Activated CD4-positive, alpha-beta T cell treated with anti-CD3 and anti-CD28 coated beads, Interleukin-2, amount 50 U/mL, for 1 hour (primary cell): ENCODE measurements at places on chromosomes 4 and X.

- DNase-seq = no peak
Observed at GRCh38 chr4:86261636-86262035, 98.2 kb downstream of the MAPK10 start.

- no peak for DNase-seq
Observed at GRCh38 chr4:40702137-40702799, 47.5 kb upstream of the NSUN7 start.

- no peak for DNase-seq
Observed at GRCh38 chr4:185598846-185599552, 63.7 kb upstream of the PDLIM3 start.

DNA sequence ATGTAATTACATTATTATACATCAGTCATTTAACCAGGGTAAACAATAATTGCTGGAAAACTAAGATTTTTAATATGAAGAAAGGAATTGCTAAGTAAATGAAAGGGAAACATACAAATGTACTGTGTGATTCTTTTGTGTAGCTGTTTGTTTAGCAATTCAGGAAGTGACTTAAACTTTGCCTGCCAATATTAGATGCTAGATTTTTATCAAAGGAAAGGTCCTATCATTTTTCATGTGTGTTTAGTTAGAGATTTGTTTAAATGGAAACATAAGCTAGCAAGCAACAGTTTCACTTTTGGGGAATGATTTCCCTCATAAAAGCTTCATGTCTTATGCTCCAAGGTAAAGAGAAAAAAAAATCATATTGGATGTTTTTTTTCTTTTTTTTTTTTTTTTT lies 95.1 kb upstream of the LIMCH1 start:
- DNase-seq = no peak

- no peak for DNase-seq
Observed at GRCh38 chr4:108612365-108612764, 8.0 kb upstream of the RPL34 start.

DNA sequence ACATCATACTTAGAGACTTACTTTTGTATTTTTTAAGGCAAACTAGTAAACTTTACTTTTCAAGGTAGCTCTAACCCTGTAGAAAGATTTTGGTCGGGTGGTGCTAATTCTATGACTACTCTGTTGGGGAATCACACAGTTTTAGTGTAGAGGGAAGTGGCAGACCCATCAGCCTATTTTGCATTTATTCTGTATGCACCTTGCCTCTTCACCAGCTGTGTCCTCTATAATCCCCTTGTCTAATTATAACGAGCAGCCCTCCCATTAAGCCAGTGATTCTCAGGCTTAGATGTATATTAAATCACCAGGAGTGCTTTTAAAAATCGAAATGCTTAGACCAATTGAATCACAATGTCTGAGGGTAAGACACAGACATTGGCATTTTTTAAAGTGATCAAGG lies 78.1 kb downstream of the GALNT7 start:
- no peak for DNase-seq

- DNase-seq = no peak
Observed at GRCh38 chr4:95556207-95556859, 7.6 kb upstream of the UNC5C start.

GRCh38 chrX:9467751-9468150 lies 2.9 kb downstream of the TBL1X start:
- no peak for DNase-seq

GRCh38 chrX:16786791-16787735 lies 797 bp downstream of the TXLNG start:
- DNase-seq = peak; percentile 21

DNA sequence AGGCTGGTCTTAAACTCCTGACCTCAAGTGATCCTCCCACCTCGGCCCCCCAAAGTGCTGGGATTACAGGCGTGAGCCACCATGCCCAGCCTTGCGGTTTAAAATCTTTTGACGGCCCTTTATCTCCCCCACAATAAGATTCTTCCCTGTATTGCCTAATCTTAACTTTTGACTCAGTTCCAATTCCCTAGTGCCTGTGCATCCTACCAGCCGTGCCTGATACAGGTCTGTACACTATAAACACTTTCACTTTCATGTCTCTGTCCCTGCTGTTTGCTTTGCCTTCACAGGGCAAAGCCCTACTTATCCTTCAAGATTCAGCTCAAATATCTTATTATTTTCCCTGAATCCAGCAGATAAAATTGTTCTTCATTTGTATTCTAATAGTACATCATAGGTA lies 74.6 kb downstream of the WDR44 start:
- no peak for DNase-seq

DNA sequence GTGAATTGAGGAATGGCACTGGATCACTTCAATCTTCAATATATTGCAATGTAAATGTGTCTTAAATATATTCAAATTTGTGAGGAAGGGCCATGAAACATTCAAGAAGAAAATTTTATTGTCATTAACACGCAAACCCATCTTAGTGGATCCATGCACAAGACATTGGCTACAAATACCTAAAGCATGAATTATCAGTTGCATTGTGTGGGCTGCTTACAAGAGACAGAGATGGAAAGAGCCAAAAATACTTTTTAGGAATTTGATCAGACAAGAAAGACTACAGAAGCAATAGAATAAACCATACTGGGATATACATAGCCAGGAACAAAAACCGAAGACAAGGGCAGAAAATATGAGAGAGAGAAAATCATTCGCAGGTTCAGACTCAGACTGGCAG lies 616.2 kb upstream of the GRIA3 start:
- no peak for DNase-seq

DNA sequence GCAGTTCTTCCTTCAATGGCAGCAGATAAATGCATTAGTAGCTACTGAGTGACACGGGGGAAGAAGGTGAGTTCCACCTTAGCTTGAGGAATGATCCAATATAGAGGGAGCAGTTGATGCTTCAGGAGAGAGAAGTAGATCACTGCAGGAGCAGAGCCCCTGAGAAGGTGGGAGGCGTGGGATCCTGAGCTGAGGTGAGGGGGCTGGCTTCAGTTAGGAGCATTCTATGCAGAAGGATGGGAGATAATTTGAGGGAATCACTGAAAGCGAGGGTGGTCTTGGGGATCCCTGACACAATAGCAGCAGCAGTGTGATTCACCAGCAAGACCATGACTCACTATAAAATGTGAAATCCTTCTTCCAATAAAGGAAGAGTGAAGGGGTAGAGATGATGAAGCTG lies 48.0 kb downstream of the XAGE2 start:
- no peak for DNase-seq

DNA sequence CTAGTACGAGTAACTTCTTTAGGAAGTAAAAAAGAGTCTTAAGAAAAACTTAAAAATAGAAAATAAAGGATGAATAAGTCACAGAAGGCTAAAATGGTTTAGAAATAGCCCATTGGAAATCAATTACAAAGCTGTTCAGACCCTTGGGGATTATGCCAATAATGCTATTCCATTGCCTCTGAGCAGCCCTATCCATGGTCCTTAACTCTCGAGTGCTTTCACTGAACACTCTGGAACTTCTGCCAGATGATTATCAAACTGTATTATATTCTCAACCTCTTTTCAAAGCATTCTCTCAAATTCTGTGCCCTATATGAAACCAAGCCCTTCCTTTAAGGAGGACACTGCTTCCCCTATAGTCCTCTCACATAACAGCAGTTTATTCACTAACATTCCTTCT lies 17.0 kb downstream of the SLC9B1 start:
- DNase-seq = no peak

- DNase-seq = peak; percentile 25
Observed at GRCh38 chrX:134186362-134187121, 50.4 kb upstream of the CCDC160 start.

DNA sequence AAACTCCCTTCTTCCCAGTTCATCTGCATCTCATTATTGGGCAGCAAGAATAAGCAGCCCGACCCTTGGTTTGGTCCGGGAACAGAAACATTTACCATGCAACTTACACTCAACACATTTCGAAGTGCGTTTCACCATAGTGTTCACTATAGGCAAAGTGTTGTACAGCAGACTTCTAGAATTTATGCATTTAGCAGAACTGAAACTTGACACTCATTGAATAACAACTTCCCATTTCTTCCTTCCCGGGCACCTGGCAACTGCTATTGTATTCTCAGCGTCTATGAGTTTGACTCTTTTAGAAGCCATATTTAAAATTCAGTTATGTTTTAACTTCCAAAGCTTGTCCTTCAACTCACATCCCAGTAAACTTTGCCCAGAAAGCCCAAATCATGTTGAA lies 840.6 kb downstream of the NLGN4X start:
- no peak for DNase-seq

GRCh38 chr4:105140684-105141490 lies 5.8 kb upstream of the TET2 start:
- peak; percentile 17 for DNase-seq

DNA sequence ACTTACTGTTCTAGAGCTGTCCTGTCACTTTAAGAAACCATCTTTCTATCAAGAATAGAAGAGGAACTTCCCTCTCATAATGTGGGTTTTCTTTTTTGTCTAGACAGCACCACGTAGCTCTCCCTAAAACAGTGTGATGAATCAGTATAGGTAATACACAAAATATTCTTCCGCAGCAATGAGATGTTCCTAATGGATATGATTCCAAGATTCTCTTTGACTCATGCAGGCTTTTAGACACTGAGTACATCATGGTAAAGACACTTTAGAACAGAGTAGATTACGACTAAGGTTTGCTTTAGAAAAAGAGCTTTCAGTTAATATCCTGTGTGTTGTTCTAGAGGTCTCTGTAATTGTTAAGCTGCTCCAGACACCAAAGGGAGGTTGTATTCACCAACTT lies 69.8 kb downstream of the PTTG2 start:
- no peak for DNase-seq

- no peak for DNase-seq
Observed at GRCh38 chrX:55201930-55202579, 18.1 kb upstream of the PAGE5 start.

- no peak for DNase-seq
Observed at GRCh38 chr4:42785817-42786216, 106.7 kb upstream of the GRXCR1 start.

DNA sequence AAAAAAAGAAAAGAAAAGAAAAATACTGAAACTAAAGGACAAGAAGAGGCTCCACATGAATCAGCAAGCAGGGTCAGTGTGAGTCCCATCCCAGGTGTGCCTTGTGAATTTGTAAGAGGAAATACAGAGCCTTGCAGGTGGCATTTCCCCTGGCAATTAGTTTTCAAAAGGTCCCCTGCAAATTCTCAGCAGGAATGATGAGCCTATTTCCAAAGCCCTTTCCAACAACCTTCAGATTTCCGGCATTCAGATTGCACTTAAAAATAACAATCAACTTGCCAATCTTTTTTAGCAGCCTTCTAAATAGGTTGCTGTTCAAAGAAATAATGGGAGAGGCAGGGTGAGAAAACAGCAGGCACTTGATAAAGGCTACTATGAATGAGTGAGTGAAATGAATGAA lies 66.4 kb upstream of the OR13H1 start:
- no peak for DNase-seq

GRCh38 chr4:8205749-8206611 lies 6.9 kb downstream of the SH3TC1 start:
- DNase-seq = no peak

- DNase-seq = peak; percentile 73
Observed at GRCh38 chr4:56530269-56531148, 24.9 kb downstream of the ARL9 start.

- no peak for DNase-seq
Observed at GRCh38 chrX:13778916-13779315, 38.0 kb downstream of the GPM6B start.

GRCh38 chrX:41602816-41603345 lies 85.9 kb upstream of the GPR34 start:
- no peak for DNase-seq

GRCh38 chr4:125515016-125515415 lies 200.3 kb downstream of the FAT4 start:
- DNase-seq = no peak

DNA sequence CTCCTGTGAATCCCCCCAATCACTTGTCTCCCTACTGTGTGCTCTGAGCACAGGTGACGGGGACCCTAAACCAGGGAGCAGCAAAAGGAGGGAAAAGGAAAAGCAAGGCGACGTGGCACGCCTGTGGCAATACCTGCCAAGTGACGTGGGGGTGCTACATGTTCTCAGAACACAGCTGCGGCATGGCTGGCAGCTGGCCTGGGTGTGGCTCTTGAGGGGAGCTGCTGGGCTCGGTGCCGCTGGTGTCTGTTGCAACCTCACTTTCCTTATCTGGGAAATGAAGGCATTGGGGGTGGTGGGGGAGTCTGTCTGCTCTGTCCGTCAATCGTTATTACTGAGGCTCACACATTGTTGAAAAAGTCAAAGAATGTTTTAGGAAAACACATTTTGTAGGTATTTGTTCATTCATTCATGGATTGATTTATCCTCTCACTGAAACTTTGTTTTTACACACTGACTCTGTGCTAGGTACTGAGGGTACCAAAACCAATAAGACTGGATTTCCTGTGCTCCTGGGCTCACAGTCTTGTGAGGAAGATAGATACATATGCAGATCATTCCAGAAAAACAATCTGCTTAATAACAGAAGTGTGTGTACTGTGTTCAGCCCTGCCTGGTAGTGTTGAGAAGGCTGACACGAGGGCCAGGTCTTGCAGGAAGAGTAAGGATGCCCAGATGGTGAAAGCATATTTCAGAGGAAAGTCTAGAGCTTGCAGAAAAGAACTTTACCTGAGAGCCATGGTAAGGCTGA lies 217.6 kb downstream of the PTTG2 start:
- peak; percentile 53 for DNase-seq

- no peak for DNase-seq
Observed at GRCh38 chr4:124713185-124713592, 657 bp upstream of the ANKRD50 start.

GRCh38 chr4:54152846-54153600 lies 53.1 kb downstream of the GSX2 start:
- no peak for DNase-seq

DNA sequence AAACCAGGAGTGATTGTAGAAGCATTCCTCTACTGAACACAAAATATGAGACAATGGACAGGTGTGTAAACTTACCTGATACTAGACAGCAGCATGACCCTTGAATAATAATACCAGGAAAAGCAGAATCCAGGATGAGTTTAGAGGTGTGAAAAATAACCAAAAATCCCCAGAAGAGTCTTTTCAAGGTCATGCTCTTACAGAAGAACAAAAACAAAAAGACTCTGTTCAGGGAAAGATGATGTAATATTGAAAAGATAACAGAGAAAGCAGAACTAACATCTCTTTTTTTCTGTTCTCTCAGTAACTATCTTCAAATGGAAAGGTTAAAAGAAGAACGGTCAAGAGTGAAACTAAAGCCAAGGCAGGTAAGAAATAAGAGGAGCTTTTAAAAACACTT lies 14.0 kb upstream of the ARHGAP10 start:
- DNase-seq = no peak

DNA sequence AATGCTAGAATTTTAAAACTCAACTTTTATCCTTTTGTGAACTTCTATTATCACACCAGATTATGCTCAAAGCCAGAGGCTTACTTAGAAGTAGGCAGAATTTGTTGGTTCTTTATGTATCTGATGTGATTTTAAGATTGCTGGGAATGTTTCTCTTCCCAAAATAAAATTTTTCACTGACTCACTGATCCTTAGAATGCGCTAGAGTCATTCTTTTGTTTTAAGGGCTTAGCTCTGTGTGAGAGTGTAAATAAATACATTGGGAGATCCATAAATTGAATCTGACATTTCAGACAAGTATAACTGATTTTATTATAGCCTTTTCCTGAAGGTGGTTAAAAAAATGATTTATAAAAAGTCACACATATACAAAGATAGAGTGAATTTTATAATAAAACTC lies 101.3 kb downstream of the LARP1B start:
- DNase-seq = no peak
